ENCODE measurements at places on chromosomes 7 and 10.

DNA sequence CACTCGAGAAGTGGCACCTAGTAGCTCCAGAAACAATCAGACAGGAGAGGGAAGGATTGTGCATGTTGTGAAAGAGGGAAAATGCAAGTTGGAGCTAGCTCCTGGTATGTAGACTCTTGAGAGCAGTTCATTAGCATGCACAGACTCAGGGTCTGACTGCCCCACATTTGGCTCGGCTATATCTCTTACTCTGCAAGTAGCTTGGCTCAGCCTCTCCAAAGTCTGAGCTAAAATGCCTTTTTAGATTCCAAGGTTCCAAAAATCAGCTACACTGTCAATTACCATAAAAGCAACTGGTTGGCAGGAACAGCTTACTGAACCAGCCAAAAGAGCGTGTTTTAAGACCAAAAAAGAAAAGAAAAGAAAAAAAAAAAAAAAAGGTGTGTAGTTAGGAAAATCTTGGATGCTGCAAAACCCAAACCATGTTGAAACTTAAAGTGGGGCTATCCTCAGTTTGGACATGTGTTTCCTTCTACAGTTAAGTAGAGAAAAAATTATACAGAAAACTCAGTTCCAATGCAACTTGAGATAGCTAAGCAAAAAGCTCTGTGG, 65.5 kb downstream of the MKX start:
- no peak for DNase-seq

DNA sequence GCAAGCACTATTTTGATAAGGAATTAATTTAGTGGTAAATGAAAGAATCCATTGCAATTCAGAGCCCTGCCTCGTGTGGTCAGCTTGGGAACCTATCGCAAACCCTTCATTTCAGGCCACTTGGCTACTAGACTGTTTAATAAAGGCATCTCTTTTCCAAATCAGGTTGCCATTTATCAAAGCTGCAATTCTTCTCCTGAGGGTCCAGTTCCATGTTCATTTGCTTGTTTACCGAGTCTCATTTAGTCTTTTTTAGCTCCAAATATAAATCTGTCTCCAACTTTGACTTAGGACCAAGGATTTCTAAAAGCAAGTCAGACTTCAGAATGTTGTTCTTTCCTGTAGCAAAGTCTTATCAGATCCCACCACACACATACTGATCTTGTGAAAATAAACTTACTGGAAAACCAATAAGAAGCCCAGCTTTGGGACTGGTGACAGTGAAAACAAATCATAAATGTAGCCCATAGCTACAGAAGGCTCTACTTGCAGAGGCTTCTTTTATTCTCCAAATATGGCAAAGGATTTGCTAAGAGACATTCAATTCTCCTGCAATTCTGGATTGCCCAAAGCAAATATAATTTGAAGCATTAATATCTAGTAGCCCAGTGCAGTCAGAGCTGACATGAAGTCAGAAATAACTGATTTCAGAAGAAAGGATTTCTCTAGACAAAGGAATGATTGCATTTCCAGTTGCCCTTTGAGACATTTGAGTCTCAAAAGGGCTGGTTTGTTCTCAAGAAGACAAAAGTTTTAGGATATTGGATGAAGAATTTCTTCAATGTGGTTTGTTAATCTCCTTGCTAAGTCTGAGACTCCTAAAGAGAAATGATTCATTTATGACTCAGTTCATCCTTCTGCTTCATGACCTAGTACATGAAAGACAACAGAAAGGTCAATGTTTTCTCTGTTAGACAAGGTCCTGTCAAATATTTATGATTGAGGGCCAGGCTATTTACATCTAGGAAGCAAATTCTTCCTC, 28.0 kb downstream of the PPP1R3C start:
- DNase-seq = no peak

- DNase-seq = no peak
Observed at GRCh38 chr7:35485436-35485835, 209.5 kb downstream of the HERPUD2 start.

GRCh38 chr10:122930140-122930539, 19.7 kb downstream of the FAM24A start:
- no peak for DNase-seq

DNA sequence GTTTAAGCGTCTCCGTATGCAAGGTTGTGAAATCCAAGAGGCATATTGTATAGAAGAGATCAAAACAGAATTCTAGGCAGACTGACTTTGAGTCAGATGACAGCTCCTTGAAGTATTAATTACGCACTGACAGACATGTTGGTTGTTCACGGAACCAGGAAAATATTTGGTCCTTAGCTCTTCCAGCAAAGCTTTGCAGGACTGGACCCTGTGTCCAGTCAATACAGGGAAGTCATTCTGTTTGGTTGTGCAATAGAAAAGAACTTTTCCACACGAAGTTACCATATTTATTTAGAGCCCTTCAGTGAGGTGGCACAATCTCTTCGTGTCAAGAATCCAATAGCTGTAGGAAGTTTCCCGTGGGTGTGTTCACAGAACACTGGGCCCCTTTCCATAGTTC, 205.3 kb downstream of the ARHGAP21 start:
- DNase-seq = no peak

DNA sequence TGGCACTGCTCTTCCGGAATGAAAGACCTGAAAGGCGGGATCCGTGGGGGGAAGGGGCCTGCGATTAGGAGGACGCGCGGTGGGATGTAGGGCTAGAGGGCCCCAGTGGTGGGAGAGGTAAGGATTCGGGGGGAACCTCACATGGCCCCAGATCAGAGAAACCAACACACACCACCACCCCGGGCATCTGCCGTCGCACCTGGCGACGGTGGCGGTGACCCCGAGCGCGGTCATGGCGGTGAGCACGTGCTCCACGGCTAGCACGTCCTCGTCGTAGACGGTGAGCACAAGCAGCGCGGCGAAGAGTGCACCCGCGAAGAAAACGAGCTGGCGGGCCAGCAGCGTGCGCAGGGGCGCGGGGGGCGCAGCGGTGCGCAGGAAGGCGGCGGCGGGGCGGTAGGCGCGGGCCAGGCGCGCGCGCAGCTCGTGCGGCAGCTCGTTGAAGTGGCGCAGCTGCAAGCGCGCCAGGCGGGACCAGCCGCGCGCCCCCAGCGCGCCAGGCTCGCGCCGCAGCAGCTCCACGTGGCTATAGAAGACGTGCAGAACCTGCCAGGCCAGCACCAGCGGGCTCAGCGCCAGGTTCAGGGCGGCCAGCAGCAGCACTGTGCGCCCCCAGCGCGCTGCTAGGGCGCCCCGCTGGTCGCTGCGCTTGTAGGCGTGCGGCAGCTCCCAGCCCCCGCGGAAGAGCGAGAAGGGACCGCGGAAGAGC, 5.7 kb downstream of the ATG9B start:
- peak; percentile 22 for DNase-seq

GRCh38 chr10:51896849-51897248, 197.5 kb upstream of the CSTF2T start:
- DNase-seq = no peak

- DNase-seq = no peak
Observed at GRCh38 chr7:30380294-30380693, 95.9 kb downstream of the ZNRF2 start.

GRCh38 chr10:1578392-1579140, 158.8 kb downstream of the ADARB2 start:
- DNase-seq = no peak

- DNase-seq = no peak
Observed at GRCh38 chr7:131908714-131909113, 352.3 kb upstream of the PODXL start.

DNA sequence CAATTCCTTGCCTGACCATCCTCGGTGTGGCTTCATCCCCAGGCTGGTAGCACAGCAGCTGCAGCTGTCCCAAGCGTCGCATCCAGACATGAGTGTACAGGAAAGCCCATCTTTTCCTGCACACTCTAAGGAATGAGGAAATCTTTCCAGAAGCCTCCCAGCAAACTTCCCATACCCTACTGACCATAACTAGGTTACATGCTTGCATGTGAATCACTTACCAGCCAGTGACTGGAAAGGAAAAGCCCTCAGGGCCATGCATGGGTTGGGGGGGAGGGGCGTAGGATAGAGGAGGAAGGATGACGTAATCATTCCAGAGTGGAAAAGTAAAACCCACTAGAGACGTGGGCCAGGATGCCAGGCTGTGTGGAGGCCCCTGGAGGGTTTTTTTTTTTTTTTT, 18.9 kb upstream of the ZNF212 start:
- no peak for DNase-seq

DNA sequence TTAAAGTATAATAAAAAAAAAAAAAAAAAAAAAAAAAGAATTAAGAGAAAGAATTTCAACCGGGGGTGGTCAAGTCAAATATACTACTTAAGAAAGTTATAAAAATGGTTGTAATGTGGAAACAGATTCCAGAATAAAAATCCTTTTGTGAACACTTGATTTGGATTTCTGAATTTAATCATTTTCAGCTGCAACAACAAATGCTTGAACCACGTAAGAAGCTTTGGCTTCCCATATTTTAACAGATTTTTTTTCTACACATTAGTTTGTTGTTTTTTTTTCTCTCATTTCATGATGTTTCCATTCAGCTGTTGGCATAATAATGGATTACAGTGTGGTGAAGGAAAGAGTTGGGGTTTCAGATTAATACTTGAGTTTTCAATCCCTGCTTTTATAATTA, 137.3 kb upstream of the AGR3 start:
- no peak for DNase-seq

DNA sequence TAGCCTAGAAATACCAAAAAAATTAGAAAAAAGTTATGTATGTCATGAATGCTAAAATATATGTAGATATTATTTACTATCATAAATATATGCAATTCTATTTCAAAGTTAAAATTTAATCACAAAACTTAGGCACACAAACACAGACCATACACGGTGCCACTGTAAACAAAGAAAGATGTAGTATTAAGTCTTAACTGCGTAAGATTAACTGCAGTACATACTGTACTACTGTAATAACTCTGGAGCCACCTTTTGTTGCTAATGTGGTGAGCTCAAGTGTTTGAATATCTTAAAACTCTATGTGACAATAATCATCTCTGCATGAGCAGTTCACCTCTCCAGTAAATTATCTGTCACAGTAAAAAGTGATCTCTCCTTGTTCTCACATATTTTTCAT, 23.6 kb downstream of the GDI2 start:
- no peak for DNase-seq

- no peak for DNase-seq
Observed at GRCh38 chr7:15326044-15326644, 235.7 kb downstream of the AGMO start.

DNA sequence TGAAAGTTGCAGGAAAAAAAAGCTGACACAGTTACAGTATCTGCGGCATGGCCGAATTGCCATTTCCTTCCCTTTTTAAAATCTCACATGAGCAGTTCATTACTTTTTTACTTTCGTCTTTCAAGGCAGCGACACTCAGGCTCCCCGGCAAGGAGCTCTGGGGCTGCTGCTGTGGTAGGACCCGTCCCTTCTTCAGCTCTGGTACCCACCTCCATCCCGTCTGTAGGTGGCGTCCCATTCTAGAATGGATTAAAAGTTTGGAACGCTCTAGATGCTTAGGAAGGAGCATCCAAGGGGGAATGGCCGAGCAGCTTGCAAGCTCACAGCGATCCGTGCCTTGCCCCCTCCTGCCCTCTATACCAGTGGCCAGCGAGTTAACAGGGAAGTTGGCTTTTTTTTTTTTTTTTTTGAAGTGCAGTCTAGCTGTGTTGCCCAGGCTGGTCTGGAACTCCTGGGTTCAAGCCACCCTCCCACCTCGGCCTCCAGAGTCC, 22.8 kb upstream of the TTYH3 start:
- DNase-seq = no peak

GRCh38 chr10:91805110-91805838, 7.0 kb downstream of the TNKS2 start:
- DNase-seq = no peak

DNA sequence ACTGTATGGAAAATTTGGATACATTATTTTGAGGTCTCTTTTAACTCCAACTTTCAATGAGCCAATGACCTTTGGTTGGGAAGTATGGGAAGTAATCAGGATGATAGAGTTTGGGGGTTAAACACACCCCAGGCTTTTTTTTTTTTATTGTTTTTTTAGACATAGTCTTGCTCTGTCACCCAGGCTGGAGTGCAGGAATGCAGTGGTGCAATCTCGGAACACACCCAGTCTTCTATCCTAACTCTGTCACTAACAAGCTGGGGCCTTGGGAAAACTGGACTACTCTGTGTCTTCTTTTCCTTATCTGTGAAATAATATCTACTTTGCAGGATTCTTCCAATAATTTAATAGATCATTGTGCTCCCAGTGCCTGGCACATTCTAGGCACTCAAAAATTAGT, 37.6 kb upstream of the AGBL3 start:
- DNase-seq = no peak

DNA sequence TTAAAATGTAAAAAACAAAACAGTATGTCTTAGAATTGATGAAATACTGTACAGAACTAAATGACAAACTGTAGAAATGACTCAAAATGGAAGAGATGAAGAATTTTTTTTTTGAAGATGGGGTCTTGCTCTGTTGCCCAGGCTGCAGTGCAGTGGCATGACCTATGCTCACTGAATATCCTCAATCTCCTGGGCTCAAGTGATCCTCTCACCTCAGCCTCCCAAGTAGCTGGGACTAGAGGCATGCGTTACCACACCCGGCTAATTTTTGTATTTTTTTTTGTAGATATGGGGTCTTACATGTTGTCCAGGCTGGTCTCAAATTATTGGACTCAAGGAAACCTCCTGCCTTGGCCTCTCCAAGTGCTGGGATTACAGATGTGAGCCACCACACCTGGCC, 36.5 kb downstream of the ATAD1 start:
- no peak for DNase-seq

DNA sequence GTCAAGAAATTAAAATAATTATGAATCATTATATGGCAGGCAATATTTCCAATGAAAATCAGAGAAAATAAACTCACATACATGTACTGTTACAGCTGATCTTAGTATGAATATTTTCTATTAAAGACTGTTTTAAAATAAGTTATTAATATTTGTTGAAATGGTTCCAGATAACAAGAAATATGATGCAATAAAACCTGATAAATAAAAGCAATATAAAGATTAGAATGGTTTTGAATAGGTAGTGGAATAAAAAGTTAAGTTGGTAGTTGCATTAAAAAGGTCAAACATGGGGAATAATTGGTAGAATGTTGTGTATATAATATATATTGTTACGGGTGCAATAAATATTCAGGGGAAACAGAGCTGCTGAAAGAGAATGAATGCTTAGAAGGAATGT, 52.5 kb downstream of the MEST start:
- DNase-seq = no peak

DNA sequence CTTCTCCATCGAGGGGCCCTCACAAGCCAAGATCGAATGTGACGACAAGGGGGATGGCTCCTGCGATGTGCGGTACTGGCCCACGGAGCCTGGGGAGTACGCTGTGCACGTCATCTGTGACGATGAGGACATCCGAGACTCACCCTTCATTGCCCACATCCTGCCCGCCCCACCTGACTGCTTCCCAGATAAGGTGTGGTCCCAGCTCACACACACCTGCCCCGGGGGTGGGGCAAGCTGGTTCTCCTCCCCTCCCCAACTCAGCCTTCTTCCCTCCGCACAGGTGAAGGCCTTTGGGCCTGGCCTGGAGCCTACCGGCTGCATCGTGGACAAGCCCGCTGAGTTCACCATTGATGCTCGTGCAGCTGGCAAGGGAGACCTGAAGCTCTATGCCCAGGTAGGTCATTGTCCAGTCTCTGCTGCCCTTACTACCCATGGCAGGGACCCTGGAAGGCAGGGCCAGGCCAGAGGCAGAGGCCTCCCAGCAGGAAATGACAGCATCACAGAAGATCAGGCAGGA, 11.0 kb downstream of the FLNC start:
- DNase-seq = peak; percentile 19

GRCh38 chr10:17386021-17386420, 68.4 kb downstream of the ST8SIA6 start:
- no peak for DNase-seq
